ENCODE measurements at places on chromosomes 3 and 15.

GRCh38 chr15:101240358-101240757, 11.5 kb downstream of the CHSY1 start:
- DNase-seq, result no peak

DNA sequence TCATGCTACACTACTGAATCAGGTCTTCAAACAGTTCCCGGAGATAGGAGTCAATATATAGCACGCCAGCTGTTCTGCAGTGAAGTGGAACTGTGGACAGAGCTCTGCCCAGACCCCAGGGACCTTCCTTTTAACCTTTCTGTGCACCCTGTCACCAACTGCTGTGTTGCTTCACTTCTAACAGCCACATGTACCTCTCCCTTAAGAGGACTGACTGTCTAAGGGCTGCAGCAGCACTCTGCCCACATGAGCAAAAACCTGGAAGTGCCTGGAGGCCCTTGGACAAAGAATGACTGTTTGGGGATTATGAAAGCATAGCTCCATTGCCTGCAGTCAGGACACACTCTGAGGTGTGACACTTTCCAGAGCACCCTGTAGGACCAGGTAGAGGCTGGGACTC, 88.3 kb upstream of the CTNNB1 start:
- DNase-seq, result no peak

GRCh38 chr3:57989646-57990045, 18.6 kb upstream of the FLNB start:
- DNase-seq, result no peak

GRCh38 chr3:51828297-51828696, 33.1 kb upstream of the IQCF2 start:
- DNase-seq, result no peak

DNA sequence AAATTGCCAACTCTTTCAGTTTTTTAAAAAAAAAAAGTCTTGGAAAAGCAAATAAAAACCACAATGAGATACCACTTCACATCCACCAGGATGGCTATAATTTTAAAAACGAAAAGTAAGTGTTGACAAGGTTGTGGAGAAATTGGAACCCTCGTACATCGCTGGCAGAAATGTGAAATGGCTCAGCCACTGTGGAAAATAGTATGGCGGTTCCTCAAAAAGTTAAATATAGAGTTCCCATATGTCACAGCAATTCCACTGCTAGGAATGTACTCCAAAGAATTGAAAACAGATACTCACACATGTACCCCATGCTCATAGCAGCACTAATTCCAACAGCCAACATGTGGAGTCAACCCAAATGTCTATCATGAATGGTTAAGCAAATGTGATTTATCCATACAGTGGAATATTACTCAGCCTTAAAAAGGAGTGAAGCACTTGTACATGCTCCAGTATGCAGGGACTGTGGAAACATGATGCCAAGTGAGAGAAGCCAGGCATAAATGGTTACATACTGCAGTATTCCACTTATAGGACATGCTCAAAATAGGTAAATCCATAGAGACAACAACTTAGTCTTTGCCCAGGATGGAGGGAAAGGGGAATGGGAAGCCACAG, 73.8 kb upstream of the PCSK6 start:
- no peak for DNase-seq

DNA sequence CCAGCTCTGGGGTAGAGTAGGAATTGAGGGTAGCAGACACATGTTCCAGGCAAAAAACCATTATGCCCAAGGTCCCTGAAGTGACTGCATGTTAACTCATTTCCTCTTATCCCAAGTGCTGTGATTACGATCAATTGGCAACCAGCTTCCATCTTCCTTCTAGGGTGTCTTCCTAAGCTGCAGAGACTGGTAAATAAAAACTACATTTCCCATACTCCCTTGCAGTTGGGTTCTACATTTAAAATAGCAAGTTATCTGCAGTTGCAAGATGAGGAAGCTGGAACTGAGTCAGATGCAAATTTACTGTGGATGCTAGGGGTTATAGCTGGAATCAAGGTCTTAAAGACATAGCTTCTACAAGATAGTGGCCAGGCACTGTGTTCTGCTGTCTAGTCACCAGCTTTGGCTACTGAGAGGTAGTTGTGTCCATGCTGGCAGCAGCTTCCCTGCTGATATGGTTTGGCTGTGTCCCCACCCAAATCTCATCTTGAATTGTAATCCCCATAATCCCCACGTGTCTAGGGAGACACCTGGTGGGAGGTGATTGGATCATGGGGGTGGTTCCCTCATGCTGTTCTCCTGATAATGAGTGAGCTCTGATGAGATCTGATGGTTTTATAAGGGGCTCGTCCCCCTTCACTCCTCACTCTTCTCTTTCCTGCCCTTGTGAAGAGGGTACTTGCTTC, 51.3 kb upstream of the FBN1 start:
- no peak for DNase-seq

DNA sequence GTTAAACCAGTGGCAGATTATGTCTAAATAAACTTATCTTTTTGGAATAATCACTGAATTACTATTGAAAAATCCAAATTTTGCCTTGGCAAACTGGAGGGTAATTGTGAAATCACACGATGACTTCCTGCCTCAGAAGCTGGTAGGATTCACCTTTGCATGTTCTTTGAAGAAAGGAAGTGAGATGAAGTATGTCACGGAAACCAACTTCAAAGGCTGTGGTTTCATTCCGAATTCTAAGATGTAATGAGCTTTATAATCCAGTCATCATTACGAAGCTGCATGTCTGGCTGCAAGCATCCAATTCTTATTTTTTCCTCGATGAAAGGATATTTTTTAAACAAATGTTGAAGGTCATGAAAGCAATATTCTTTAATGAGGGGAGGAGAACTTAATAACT, 15.0 kb upstream of the ZBED2 start:
- DNase-seq, result no peak

DNA sequence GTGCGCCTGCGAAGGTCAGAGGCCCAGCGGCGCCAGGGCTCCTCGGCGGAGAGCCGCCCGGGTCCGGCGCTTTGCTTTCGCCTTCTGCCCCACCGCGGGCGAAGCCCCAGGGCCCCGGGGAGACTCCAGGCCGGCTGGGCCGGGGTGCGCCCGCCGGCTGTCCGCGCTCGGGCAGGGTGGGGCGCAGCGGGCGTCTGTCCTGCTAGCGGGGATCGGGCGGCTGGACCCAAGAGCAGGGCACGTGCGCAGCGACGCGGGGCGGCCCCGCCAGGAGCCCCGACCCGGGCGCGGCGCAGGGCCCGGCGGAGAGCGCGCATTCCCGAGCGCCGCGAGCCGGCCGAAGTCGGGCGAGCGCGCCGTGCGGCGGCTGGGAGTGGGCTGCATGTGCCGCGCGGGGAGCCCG, 569 bp upstream of the ALDH1A3 start:
- DNase-seq, result no peak

Data from lower lobe of right lung (tissue), 2 donors.